ENCODE measurements at places on chromosomes 11 and 22.

DNA sequence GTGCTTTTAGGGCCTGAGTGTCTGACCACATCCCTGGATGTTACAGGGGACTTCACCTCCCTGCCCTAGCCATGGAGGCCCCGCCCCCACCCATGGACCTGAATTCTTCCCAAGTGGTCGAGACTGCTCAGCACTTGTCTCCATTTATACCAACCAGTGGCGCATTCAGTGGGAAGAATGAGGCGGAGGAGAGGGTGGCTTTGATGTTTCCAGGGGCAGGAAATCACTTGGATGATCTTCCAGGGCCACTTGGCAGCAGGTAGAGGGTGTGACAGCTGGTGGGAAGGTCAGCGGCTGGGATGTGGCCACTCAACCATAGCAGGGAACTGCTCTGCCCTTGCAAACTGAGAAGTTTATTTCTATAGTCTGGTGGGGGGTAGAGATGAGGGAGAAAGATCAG lies 155.1 kb upstream of the BLID start:
- no peak for DNase-seq

- no peak for DNase-seq
Observed at GRCh38 chr11:64139049-64139448, 26.9 kb downstream of the MACROD1 start.

DNA sequence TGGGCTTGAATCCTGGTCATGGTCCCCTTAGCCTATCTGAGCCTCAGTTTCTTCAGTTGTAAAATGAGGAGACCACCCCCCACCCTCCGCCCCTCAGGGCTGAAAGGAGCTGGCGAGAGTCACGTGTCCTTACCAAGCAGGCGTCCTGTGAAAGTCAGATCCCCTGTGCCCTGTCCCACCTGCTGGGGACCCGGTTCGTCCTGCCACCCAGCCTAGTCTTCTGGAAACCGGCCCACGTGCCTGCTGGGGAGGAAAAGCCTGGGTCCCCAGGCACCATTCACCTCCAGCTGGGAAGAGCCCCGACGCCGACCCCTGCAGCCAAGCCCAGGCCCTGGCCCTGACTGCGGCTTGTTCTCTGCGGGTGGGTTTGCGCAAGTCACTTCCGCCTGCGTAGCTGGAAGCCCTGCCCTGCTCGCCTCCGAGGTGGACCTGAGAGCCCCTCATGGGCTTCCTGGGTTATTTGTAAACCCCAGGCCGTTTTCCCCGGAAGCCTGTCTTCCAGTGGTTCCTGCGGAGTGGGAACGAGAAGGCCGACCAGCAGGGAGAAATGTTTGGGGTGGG lies 679 bp upstream of the SSH3 start:
- no peak for DNase-seq

DNA sequence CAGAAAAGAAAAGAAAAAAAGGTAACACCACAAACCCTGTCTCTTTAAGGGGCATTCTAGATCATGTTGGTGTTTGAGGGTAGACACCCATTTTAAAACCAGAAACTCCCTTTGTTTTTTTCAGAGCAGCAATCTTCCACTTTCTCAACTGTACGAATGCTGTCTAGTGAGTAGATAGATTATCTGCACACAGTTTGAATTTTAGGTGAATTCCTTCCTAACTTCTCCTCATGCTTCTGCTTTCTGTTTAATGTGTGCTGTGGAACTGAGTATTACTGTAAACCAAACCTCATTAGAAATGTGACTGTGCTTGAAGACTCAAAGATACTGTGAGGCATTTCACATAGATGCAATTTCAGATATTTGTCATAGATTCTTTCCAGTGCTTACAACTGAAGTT lies 102.4 kb downstream of the PRMT3 start:
- DNase-seq: no peak

DNA sequence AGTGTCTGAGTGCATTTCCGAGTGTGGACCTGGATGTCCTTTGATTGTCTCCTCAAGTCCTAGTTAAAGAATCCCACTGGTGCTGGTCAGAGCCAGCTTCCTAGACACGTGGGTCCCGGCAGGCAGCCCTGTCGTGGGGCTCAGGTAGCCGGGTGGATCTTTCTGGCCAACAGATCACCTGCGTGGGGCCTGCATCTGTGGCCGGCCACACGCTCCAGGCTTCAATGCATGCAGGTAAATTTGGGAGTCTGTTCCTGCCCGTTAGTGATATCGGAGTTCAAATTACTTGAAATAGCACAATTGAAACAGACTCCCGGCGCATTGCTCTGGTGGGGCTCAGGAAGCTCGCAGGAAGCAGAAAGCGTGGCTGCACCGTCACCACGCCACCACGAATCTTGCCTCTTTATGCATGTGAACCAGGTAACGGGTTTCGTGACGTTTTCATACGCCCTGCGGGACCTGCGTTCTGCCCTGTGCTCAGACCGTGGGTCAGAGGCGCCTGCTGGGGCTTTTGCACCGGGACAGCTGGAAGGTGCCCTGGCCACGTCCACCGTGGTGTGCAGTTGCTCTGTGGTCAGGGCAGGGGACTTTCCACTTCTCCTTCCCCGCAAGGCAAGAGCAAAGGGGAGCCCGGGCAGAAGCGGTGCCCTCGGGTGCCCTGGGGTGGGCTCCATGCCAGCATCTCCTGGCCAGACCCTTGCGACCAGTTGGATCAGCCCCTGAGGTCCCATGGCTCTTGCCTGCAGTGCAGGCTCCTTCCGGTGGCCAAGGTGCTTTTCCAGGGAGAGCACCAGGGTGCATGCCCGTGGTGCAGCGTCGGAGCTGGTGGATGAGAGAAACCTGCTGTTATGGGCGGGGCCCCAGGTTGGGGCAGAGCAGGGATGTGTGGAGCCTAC lies 803.5 kb downstream of the BRD1 start:
- DNase-seq: no peak

DNA sequence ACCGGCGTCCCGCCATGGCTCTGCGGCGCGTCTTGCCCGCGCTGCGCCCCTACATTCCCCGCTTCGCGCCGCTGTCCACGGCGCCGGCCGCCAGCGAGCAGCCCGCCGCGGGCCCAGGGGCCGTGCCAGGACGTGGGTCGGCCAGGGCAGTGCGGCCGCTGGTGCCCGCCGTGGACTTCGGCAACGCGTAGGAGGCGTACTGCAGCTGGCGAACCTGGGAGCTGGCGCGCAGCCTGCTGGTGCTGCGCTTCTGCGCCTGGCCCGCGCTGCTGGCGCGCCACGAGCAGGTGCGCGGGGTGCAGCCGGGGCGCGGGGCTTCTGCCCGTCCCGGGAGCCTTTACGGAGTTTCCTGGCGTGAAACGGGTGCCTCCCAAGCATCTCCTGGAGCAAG lies 20.1 kb downstream of the DGCR6L start:
- DNase-seq: no peak

GRCh38 chr11:35567737-35568465 lies 42.5 kb upstream of the PAMR1 start:
- DNase-seq: no peak

- DNase-seq: no peak
Observed at GRCh38 chr11:70201882-70202861, 924 bp upstream of the FADD start.

DNA sequence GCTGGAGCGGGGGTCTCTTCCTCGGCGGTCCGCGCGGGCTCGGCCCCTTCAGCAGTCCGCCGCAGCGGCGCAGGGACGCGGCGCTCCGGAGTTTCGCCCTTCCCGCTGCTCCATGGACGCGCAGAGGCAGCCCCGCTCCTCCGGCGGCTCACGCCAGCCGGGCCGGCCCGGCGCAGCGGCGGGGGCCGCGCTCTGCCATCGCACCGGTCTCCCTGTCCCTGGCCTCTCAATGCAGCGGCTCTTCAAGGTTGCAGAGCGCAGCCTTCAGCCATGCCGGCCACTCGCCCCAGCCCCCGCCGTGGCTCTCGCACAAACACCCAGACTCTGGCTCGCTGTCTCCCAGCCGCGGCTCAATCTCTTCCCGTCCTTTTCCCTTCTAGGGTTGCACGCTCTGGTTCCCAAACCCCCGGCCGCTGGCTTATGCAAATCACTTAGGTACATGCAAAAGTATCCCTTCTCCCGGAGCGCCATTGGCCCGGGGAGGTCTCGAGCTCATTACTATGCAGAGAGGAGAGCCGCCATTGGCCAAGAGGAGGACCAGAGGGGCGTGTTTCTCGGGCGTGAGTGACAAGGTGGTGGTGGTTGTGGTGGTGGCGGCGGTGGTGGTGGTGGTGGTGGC lies at the start of gene LGR4:
TSS of gene LGR4 (minus strand) at position 393 of the 619 bp plus-strand sequence. CDS start 488 bp downstream, outside the sequence.
- DNase-seq: peak; percentile 82

DNA sequence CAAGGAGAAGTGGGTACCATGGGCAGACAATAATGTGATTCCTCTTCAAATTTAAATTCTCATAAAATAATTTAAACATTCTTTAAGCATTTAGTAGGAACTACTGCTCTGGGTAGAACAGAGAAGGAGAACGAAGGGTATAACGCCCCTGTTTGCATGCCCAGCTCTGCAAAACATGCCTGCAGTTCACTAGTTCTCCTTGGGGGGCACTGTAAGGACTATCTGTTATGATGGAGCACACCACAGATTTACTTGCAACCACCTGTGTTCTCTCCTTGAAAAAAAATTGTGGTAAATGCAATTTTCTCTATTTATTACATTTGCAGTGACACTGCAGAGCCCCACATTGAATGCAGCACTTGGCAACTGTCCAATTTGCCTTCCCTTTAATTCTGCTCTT lies 100.3 kb downstream of the GUCY1A2 start:
- DNase-seq: no peak

DNA sequence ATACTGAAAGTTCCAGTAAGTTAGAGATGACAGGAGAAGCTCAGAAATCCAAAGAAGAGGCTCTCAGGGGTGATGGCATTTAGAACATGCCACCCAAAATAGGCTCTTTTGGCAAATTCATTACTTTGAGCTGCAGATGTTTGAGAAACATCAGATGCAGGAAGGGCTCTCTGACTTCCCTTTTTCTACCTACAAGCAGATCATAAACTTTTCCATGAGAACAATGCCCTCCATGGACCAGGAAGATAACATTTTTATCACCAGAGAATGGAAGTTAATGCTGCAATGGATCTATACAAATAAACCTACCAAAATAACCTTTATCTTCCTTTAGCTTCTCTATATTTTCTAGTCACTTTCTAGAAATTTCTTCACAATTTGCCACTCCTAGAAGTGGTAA lies 32.7 kb upstream of the FAR1 start:
- no peak for DNase-seq

DNA sequence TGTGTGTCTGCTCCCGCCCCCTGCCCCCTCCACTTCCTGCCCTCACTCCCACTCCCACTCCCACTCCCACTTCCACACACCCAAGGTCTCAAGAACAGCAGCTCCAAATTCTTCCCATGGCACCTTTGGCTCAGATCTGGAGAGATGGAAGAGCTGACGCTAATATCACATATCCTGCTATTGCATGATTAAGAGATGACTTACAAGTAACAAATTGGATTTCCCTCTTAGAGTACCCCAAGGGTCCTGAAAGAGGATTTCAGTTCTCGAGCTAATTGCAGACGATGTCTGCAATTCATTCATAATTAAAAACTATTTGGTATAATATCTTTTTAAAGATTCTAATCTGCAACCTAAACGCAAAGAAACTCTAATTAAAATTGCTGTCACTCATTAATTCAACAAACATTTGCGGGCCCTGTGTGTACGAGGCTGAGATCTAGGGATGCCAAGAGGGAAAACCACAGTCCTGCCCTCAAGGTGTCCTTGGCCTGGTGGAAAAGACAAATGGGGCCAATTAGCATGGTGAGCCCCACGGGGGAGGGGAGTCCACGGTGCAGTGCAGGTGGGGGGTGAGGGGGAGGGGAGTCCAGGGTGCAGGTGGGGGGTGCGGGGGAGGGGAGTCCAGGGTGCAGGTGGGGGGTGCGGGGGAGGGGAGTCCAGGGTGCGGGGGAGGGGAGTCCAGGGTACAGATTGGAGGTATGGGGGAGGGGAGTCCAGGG lies 50.3 kb downstream of the CELSR1 start:
- DNase-seq: no peak

- DNase-seq: no peak
Observed at GRCh38 chr11:113603277-113604059, 102.6 kb downstream of the TMPRSS5 start.

DNA sequence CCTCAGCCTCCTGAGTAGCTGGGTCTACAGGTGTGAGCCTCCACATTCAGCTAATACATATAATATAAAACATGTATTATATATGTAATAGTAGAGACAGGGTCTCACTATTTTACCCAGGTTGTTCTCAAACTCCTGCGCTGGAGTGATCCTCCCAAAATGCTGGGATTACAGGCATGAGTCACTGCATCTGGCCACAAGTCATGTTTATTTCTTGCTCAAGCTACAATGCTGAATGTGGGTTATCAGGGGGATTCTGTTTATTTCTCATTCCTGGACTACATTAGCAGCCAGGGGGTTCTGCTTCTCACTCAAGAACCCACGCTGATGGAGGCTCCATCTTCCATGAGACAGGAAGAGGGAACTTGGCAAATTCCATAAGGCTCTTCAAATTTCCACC lies 24.8 kb downstream of the FOLR3 start:
- no peak for DNase-seq

DNA sequence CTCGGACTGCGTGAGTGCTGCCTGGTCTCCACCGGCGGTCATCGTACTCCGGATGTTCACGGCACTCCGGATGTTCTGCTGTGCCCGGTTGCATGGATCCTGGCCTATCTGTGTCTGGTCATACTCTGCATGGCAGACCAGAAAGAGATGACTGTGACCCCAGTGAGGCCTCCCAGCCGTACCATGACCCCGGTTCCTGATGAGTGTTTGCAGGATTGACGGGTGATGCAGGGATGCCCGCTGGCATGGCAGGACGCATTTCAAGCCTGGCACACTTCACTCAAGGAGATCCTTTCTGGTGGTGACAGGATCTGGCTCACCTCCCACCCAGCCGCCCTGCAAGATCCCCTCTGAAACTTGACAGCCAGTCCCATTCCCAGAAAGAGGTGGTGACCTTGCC lies 6.3 kb downstream of the GLB1L2 start:
- no peak for DNase-seq

GRCh38 chr11:103344886-103345285 lies 235.7 kb downstream of the DYNC2H1 start:
- no peak for DNase-seq

- no peak for DNase-seq
Observed at GRCh38 chr11:84236436-84236835, 950.3 kb upstream of the CCDC90B start.

DNA sequence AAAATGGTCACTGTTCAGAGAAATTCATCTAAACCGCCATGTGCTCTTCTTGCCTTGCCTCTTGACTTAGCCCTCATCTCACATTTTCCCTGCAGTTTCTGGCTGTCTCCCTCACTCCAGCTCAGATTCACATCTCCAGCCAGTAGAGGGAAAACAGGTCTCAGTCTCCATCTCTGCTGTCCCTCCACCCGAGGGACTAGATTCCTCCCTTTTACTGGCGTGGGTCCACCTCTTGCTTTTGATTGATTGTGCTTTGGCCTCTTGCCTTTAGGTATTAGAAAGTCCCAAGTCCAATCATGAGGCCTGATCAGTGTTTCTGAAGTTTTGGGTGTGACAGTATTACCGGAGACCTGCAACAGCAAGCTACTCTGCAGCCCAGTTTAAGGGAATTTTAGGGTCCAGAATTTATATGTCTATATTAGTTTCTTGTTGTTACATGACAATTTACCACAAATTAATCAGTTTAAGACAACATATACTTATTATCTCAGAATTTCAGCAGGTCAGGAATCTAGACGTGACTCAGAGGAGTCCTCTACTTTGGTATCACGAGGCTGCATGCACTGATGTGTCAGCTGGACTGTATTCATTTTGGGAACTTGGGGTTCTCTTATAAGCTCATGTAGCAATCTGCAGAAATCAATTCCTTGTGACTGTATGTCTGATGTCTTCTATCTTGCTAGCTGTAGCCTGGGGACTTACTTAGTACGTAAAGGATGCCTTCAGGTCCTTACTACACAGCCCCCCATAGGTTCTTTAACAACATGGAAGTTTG lies 805.2 kb upstream of the CCDC90B start:
- DNase-seq: no peak

All from epithelial cell of proximal tubule (primary cell).